ENCODE measurements at places on chromosomes 1 and 21.

DNA sequence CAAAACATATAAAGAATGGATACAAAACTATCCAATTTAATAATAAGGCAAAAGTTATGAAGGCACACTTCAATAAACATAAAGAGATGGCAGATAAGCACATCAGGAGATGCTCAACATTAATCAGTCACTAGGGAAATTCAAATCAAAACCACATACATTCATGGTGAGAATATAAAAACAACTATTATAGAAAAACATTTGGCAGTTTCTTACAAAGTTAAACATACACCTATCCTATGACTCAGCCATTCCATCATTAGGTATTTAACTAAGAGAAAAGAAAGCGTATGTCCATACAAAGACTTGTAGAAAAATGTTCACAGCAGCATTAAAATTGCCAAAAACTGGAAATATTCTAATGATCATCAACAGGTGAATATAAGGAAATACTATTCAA, 44.3 kb downstream of the KIFAP3 start:
- DNase-seq = no peak

- DNase-seq = no peak
Observed at GRCh38 chr21:42503711-42504110, 7.7 kb upstream of the RSPH1 start.

DNA sequence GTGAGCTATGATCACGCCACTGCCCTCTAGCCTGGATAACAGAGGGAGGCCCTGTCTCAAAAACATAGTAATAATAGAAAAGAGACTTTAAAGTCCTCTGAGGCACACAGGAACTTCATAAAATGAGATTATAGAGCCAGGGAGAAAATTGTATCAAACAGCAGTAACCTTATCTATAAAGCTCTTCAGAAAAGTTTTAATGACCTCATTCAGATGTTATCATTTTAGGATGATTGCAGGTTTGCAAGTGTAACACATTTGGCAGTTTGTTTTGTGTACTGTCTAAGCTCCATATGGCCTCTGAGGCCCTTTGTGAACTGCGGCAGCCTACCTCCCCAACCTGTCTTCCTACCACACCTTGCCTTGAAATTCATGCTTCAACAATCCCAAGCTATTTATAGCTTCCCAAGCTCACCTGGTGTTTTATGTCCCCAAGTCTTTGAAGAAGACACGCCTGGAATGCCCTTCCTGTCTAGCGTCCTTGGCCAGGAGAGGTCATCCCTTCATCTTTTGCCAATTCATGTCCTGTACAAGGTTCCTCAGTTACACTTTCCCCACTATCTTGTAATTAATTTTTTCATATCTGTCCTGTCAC, 8.5 kb upstream of the AKNAD1 start:
- no peak for DNase-seq

- no peak for DNase-seq
Observed at GRCh38 chr1:201359031-201359872, 18.2 kb downstream of the TNNT2 start.

GRCh38 chr1:15680561-15681348, 3.4 kb upstream of the PLEKHM2 start:
- peak; percentile 95 for DNase-seq

GRCh38 chr1:19220991-19221390, 10.9 kb upstream of the UBR4 start:
- DNase-seq = no peak

- no peak for DNase-seq
Observed at GRCh38 chr1:84781946-84782771, 91.9 kb upstream of the SSX2IP start.

- DNase-seq = no peak
Observed at GRCh38 chr1:223308136-223308535, 55.8 kb downstream of the SUSD4 start.

DNA sequence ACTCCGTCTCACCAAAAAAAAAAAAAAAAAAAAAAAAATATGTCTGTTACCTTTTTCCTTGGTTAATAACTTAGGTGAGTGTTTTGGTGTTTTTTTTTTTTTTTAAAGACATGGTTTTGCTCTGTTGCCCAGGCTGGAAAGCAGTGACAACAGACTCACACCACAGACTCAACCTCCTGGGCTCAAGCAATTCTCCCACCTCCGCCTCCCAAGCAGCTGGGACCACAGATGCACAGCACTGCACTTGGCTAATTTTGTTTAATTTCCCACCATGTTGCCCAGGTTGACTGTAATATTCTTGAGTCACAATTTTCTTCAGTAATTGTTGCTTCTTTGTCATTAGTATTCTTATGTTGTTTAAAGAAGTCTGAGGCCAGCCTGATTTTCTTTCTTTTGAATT, 149.2 kb upstream of the SYT6 start:
- no peak for DNase-seq

- DNase-seq = no peak
Observed at GRCh38 chr1:232423591-232423990, 206.3 kb downstream of the SIPA1L2 start.

- DNase-seq = no peak
Observed at GRCh38 chr1:92822879-92823278, 9.0 kb upstream of the RPL5 start.

GRCh38 chr1:27591622-27592021, 12.3 kb downstream of the AHDC1 start:
- no peak for DNase-seq

All from epithelial cell of prostate (primary cell).